ENCODE measurements at places on chromosomes 2 and 18.

- DNase-seq = no peak
Measured at GRCh38 chr2:71609029-71609428, 155.7 kb downstream of the DYSF start.

GRCh38 chr2:30886080-30886479, 78.8 kb upstream of the CAPN13 start:
- DNase-seq = no peak

GRCh38 chr2:135949451-135950234, 35.8 kb downstream of the DARS1 start:
- no peak for DNase-seq

GRCh38 chr2:9217838-9218770, 11.5 kb downstream of the ASAP2 start:
- DNase-seq = no peak

GRCh38 chr18:55069497-55069896, 110.2 kb upstream of the CCDC68 start:
- no peak for DNase-seq

DNA sequence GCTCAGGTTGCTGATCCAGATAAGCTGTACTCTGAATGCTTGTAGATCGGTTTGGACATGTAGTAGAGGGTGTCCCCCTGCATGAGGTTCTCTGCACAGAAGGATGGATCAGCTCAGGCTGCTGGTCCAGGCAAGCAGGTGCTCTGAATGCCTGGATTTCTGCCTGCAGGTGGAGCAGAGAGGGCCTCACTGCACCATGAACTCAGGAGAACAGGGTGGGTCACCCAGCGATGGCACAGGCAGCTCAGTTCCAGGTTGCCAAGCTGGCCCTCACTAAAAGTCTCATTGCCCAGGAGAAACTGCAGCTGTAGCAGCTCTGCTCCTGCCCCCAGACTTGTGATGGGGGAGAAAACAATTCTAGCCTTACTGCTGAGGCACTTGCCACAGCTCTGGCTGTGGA, 491.8 kb downstream of the XIRP2 start:
- no peak for DNase-seq

- peak; percentile 37 for DNase-seq
Measured at GRCh38 chr2:224442071-224442967, 40.4 kb upstream of the FAM124B start.

DNA sequence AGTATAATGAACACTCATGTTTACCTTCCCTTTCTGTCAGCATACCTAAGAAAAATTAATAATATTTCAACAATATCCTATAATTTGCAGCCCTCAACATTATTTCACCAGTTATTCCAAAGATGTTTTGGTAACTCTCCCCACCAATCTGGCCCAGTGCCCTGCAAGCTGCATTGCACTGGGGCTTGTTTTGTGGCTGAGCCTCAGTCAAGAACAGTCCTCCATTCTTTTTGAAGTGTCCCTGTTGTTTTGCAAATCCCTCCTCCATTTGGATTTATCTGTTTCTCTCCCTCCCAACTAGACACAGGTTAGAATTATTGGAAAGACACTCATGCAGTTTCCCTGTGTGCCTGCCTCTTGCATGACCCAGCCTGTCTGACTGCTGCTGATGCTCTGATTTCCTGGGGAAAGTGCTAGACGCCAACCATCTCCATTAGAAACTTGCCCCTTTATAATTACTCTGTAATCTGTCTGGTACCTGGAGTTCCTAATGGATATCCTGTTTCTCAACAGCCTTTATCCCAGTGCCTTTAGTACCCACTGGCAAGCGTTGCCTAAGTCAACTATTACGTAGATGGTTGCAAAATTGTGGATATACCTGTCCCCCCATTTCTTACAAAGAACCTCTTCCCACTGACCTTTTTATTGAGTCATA, 60.2 kb downstream of the EIF5B start:
- DNase-seq = no peak

- DNase-seq = peak; percentile 92
Measured at GRCh38 chr2:191656391-191656790, 21.5 kb upstream of the NABP1 start.

- DNase-seq = no peak
Measured at GRCh38 chr2:101162561-101163330, 11.6 kb upstream of the TBC1D8 start.

DNA sequence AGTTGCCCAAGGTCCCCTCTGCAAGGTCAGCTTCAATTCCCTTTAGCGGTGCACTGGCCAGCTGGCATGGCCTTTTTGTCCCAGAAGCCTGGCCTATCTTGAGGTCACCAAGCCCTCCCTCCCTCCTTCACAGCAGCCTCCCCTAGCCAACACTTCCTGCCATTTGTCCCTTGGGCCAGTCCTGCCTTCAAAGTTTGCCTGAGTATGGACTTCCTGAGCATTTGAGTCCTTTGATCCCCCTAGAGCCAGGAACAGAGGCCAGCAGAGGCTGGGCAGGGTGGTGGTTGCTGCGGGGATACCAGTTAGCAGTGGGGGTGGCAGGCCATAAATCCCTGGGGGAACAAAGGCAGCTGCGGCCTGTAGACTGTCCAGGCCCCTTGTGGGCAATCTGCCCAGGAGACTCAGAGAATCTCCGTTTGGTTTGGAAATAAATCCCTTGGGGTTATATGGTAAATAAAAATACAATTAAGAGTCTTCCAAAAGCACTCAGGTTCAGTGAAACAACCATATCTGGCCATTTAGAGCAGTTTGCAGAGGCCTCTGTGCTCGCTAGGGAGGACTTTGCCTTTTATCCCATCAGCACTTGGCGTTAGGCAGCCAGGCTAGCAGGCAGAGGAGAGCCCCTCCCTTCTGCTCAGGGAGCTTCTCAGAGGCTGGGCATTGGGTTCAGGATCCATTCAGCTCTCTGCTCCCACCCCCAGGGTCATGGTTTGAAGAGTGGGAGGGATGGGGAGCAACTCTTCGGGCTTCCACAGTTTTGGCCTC, 3.1 kb upstream of the HES6 start:
- DNase-seq = peak; percentile 45

- DNase-seq = peak; percentile 26
Measured at GRCh38 chr2:218802386-218802994, 20.5 kb downstream of the CYP27A1 start.

DNA sequence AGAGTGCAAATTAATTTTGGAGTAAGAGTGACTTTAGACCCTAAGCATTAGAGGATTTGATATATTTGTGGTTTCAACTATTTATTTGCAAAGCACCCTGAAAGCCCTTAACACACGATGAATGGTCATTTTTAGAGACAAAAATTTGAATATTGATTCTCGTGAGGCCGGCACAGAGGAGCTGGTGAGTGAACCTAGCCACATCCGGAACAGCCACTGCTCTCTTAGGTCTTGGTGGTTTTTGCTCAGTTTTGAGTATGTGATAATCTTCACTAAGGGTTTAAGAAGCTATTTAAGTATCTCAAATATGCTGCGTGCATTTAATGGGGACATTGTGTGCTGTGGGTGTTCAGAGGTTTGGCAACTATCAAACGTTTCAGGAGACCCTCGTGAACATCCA, 204.8 kb downstream of the TSN start:
- DNase-seq = no peak

DNA sequence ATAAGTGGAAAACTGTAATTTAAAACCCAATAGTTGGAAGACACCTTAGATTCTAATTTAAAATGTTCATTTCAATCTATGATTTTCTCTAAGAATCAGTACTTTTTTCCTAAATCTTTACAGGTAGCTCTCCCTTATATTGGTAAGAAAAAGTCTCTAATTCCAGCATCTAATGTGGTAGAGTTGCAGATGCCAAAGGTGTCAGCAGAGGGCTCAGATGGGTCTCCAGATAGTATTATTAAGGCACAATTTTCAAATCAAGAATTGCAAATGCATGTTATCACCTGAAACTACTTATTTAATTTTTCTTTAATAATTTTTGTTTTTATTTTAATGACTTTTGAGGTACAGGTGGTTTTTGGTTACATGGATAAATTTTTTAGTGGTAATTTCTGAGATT, 25.5 kb upstream of the ITGA4 start:
- no peak for DNase-seq

DNA sequence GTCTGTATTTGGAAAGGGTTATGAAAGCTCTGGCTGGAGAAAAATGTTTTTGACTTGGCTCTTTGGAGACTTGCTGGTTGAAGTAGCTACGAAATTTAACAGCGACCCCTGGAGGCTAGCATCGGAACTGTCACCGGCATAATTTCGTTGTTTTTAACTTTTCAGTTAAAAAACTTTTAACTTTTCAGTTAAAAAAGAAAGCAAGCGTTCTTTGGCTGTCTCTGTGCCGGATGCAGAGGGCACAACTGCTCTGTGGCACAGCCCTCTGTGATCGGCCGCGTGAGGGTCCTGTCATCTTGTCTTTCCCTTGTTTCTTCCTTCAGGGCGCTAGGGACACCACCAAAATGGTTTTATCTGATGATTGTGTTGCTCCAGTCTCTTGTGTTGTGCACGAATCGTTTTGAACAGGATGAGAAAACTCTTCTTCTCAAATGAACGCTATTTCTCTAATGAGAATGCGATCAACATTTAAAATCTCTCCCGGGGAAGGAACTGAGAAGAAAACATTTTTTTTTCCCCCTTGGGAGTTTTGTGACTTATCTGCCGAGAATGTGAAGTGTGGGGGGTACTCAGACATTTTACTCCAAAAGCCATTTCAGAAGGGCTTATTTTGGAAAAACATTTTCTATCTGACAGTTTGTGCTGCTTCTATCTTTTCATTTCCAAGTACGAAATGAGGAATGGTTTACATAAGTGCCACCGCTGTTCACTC, 57.1 kb downstream of the ADCYAP1 start:
- peak; percentile 58 for DNase-seq

- no peak for DNase-seq
Measured at GRCh38 chr2:208493186-208493585, 86.6 kb downstream of the PTH2R start.

DNA sequence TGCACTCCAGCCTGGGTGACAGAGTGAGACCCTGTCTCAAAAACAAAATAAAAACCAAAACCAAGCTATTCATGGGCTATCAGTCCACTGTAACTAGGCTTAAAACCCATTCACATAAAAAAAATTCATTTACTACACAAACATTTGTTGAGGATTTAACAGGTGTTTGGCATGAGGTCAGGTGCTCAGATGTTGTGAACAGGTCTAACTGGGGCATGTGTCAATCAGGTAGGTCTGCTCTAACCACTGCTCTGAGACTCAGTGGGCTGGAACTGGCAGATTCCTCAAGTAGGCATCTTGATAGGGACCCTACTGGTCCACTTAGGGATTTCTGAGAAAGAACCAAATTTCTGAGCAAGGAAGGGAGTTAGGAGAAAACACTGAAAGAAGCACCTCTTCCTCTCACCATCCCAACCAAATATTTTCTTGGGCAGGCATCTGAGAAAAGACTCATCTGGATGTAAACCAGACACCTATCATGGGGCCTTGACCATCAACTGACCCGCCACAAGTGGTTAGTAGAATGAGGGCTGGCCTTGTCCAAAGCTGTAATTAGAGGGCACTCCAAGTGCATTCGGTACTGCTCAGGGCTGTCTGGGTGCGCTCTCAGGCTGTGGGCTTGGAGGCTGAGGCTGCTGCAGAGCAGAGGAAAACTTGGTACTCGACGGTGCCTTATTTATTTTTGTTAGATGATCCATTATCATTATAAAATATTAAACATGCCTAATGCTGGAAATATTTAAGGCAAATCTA, 33.9 kb downstream of the WIPF1 start:
- no peak for DNase-seq

GRCh38 chr18:44680273-44681075, at the start of gene SETBP1:
TSS of gene SETBP1 (plus strand) at chr18:44680888. CDS start at chr18:44701347, 20,459 bp downstream.
- DNase-seq = peak; percentile 33

- DNase-seq = peak; percentile 28
Measured at GRCh38 chr2:217047209-217047608, 187.3 kb upstream of the TNP1 start.
